ENCODE measurements at places on chromosomes 3 and 15.
A peak's percentile ranks its signal among the peaks of the same experiment; 100 is the strongest.

DNA sequence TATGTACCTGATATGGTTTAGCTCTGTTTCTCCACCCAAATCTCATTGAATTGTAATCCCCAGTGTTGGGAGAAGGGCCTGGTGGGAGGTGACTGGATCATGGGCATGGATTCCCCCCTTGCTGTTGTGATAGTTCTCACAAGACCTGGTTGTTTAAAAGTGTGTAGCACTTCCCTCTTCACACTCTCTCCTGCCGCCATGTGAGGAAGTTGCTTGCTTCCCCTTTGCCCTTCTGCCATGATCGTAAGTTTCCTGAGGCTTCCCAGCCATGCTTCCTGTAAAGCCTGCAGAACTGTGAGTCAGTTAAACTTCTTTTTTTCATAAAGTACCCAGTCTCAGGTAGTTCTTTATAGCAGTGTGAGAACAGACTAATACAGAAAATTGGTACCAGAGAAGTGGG is 93.1 kb downstream of the C3orf70 start:
- no peak for DNase-seq
- no peaks in the 10 kb centered on the region for H3K27me3 ChIP-seq
- H3K4me3 ChIP-seq, result no peak overlapping the region
- H3K36me3 ChIP-seq, result no peaks in the 10 kb centered on the region
- no peak overlapping the region for H3K27ac ChIP-seq
- H3K4me1 ChIP-seq, result no peaks in the 10 kb centered on the region

- H3K36me3 ChIP-seq, result no peaks in the 10 kb centered on the region
- DNase-seq, result no peak
- H3K27ac ChIP-seq, result no peak overlapping the region
- no peaks in the 10 kb centered on the region for H3K27me3 ChIP-seq
Measured at GRCh38 chr15:45548753-45549520, 26.4 kb upstream of the SLC30A4 start.

DNA sequence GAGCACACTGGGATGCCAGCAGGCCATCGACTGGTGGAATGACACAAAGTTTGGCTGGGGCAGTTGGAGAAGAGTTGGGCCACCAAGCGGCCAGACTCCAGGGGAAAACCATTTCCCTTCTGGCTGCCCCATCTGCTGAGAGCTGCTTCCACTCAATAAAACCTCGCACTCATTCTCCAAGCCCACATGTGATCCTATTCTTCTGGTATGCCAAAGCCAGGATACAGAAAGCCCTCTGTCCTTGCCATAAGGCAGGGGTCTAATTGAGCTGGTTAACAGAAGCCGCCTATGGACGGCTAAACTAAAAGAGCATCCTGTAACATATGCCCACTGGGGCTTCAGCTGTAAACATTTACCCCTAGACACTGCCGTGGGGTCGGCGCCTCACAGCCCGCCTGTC is 55.1 kb downstream of the NKIRAS1 start:
- DNase-seq, result no peak
- peaks cover 6% of the 10 kb centered on the region for H3K4me1 ChIP-seq
- H3K36me3 ChIP-seq, result peaks cover 4% of the 10 kb centered on the region
- H3K4me3 ChIP-seq, result no peak overlapping the region
- H3K27ac ChIP-seq, result no peak overlapping the region

GRCh38 chr15:50685976-50686468 is 575 bp downstream of the TRPM7 start:
- DNase-seq, result peak; percentile 43
- H3K27ac ChIP-seq, result peak overlapping the region; percentile 93
- H3K36me3 ChIP-seq, result peaks cover 3% of the 10 kb centered on the region
- no peaks in the 10 kb centered on the region for H3K27me3 ChIP-seq

DNA sequence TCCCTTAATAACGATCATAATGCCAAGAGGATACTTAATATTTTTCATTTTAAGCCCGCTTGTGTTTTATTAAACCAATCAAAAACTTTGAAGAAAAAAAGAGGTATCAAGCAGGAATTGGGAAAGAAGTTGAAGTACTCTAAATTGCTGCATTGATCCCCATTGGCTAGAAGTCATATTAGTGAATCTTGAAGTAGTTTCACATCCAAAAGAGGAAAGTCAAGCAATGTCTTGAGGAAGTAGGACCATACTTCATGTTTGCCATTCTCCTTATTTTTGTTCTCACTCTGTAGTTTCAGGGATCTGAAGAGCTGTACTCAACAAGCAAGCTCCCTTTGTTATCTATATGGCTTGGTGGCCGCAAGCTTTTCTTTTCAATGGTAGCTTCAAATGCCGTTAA is 2.2 kb downstream of the SCAANT1 start:
- no peak overlapping the region for H3K4me3 ChIP-seq
- DNase-seq, result no peak
- no peaks in the 10 kb centered on the region for H3K36me3 ChIP-seq
